NCI-H446 (cell line): ENCODE measurements at places on chromosomes 1 and 21.

GRCh38 chr1:9539829-9540550, 725 bp downstream of the SLC25A33 start:
- DNase-seq, result peak; percentile 31

DNA sequence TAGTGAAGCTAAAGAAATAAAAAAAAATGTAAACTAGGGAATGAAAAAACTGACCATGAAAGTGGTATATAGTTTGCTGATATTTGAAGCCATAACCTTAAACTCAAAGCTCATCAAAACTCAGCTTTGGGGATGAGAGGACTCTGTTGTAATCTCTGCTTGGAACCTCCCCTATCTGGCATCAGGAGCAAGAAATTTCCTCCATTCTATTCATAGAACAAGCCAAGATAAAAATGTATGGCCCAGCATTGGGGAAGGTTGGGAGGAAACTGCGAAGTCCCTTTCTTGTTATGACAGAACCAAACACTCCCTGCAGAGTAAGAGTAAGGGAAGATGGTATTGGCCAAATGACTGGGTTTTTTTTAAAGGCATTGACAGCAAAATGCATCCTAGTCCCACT, 35.6 kb downstream of the MCOLN2 start:
- no peak for DNase-seq

GRCh38 chr1:209747580-209748262, 8.1 kb upstream of the TRAF3IP3 start:
- no peak for DNase-seq

DNA sequence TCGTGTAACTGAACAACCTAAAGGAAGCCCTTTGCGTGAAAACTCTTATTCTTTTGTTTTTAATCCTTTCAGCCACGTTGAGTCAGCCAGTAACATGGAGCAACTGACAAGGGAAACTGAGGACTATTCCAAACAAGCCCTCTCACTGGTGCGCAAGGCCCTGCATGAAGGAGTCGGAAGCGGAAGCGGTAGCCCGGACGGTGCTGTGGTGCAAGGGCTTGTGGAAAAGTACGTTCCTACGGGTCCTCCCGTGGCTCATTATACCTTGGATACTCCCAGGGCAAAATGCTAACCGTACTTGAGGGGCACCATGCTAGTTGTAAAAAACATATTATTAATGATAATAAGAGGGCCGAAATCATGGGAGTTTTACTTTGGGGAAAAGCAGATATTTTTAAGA, 49.4 kb downstream of the LAMC2 start:
- DNase-seq, result no peak

DNA sequence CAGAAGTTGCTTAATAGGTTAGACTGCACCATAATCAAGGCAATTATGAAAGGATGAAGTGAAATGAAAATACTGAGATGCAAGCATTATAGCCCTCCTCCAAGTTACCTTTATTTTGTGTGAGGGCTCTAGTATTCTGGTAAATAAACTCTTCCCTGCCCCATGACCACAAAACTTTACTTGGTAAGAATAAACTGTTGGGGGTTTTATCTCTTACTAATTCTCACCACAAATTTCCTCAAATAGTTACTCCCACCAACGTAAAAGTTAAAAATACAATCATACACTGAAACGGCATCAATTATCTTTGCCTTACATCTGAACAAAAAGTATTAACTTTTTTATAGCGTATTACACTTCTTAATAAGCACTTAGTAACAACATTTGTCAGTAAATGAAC, 29.5 kb downstream of the C21orf91 start:
- no peak for DNase-seq

GRCh38 chr21:34952701-34953100, 96.4 kb downstream of the RUNX1 start:
- DNase-seq, result no peak

DNA sequence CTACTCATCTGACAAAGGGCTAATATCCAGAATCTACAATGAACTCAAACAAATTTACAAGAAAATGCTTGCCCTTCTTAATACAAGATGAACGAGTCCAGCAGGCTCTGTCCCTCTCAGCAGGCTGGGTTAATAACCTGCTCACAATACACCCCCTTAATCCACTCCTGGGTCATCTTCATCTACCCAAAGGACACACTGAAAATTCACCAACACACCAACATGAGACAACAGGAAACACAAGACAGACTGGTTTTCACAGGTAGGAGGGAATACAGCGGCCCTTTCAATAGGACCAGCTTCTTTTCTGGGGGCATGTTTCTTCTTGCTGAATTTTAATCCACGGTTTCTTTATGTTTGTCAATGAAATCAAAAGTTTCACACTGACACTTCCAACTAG, 44.6 kb downstream of the SUSD4 start:
- no peak for DNase-seq

- DNase-seq, result no peak
Measured at GRCh38 chr21:34510148-34511142, 1.6 kb downstream of the KCNE1 start.

DNA sequence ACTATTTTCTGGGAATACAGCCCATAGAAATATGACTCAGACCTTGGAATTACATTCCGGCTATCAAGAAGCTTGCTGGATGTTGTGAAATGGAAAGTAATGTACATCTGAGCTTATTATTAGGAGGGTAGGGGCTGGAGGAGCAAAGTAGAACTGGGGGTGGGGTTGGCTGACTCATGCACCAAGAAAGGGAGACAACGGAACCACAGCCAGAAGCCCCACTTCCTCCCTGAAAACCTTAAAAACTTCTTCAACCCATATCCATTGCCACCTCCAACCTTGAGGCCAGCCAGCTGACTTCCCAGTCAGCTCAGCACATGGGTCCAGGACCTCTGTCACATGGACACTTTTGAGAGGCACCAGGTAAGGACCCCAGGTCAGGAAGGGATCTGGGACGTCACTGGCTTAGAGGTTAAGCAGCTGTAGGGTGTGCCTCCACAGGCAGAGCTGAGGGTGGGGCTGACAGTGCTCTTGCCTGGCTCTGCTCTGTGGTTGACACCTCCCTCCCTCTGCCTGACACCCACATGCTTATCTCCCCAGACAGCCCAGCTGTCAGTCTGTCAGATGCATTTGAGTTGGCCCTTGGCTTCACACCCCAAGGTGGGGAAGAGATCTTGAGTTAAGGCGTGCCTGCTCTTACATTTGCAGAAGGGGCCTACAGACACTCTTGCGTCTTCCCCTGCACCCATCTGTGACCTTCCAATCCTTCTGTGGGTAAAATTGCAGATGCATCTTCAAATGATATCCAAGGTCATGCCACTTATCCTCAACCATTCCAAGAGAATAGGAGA, 5.7 kb upstream of the ZNF683 start:
- DNase-seq, result no peak

GRCh38 chr1:29653034-29653810, 416.9 kb downstream of the PTPRU start:
- no peak for DNase-seq

- DNase-seq, result no peak
Measured at GRCh38 chr1:178941849-178942248, 71.0 kb upstream of the ANGPTL1 start.

DNA sequence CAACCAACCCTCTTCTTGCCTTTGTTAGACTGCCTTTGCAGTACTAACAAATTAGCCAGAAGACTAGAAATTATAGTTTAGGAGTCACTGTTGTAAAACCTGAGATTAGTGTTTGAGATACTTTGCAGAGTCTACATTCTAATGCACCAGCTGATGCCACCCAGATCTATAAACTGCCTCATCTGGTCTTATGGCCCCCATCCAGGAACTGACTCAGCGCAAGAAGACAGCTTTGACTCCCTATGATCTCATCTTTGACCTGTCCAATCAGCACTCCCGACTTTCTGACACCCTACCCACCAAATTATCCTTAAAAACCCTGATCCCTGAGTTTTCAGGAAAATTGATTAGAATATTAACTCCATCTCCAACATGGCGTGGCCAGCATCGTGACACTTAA, 334.6 kb downstream of the RGS7 start:
- no peak for DNase-seq

GRCh38 chr1:182556279-182556678, 32.8 kb downstream of the RNASEL start:
- DNase-seq, result no peak

GRCh38 chr1:43388613-43389012, 987 bp downstream of the MED8 start:
- no peak for DNase-seq

- no peak for DNase-seq
Measured at GRCh38 chr1:78370779-78371482, 119.8 kb upstream of the PTGFR start.

DNA sequence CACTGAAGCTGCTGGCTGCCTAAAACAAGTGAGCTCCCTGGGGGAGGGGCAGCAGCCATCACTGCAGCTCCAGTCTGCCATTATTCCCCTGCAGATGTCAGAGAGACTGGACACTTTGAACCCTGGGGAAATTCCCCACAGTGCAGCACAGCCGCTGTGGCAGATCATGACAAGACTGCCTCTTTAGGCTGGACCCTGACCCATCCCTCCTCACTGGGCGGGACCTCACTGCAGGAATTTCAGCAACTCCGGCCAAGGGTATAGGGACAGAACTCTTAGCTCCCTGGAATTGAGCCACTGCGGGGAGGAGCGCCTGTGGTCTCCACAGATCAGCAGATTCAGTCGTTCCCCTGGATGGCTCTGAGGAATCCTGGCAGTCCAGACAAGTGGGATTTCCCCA, 964.6 kb downstream of the BRINP3 start:
- no peak for DNase-seq

GRCh38 chr1:17001760-17002523, 9.8 kb downstream of the ATP13A2 start:
- DNase-seq, result no peak

- peak; percentile 73 for DNase-seq
Measured at GRCh38 chr21:33266050-33266788, at the start of gene IL10RB. Gene IL10RB, plus strand, starts transcription at chr21:33266367. Its CDS starts 99 bp downstream, at chr21:33266466.

- no peak for DNase-seq
Measured at GRCh38 chr1:155120253-155120652, 7.4 kb upstream of the EFNA1 start.

DNA sequence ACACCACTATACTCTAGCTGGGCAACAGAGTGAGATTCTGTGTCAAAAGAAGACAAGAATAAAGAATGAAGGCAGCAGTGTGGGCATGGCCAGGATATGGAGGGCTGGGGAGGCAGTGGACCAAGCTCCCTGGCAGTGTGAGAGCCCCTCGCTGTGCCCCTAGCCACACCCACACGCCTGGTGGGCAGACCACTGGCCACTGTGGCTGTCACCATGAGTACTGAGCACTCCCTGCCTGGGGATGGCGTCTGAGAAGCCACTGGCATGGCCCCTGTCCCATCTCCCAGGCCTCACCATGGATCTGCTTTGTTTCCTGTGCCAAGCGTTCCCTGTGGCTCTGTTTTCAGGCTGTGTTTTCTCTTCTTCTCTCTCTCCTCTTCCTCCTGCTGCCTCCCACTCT, 51.7 kb downstream of the STUM start:
- no peak for DNase-seq

GRCh38 chr1:168386949-168387586, 106.4 kb downstream of the TBX19 start:
- no peak for DNase-seq

- DNase-seq, result no peak
Measured at GRCh38 chr21:31837618-31838390, 35.0 kb upstream of the HUNK start.

GRCh38 chr1:118077331-118078045, 107.5 kb downstream of the SPAG17 start:
- DNase-seq, result peak; percentile 58

- no peak for DNase-seq
Measured at GRCh38 chr1:242431786-242432185, 92.7 kb downstream of the PLD5 start.

- no peak for DNase-seq
Measured at GRCh38 chr21:32562426-32562825, 22.9 kb downstream of the TCP10L start.

- DNase-seq, result peak; percentile 68
Measured at GRCh38 chr1:17276568-17276967, 27.7 kb downstream of the PADI3 start.

DNA sequence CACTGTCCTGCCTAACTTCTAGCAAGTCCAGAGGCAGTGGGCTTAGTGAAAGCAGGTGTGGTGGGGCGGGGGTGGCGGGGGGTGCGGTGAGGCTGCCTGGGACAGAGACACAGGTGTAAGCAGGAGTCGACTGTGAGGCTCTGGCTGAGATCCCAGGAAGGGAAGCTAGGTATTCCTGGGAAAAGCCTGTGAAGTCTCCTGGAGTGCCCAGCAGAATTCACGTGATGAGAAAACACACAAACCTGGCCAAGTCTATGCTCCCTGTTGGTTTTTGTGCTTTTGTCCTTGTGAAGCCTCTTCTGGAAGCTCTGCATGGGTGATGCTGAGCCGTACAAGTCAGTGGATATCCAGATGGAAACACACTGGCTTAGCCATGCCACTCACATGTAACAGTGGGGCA, 5.3 kb downstream of the GALNT2 start:
- DNase-seq, result no peak

GRCh38 chr1:232620356-232620969, 9.5 kb downstream of the SIPA1L2 start:
- peak; percentile 93 for DNase-seq

- peak; percentile 46 for DNase-seq
Measured at GRCh38 chr1:28510273-28510969, 4.6 kb downstream of the RCC1 start.

GRCh38 chr1:53316766-53317581, 10.9 kb downstream of the LRP8 start:
- DNase-seq, result peak; percentile 95

- DNase-seq, result no peak
Measured at GRCh38 chr1:246000638-246001015, 506.5 kb downstream of the SMYD3 start.

GRCh38 chr21:41446586-41446985, 20.5 kb downstream of the MX1 start:
- no peak for DNase-seq
